Activated CD8-positive, alpha-beta memory T cell treated with anti-CD3 and anti-CD28 coated beads for 4 hours (primary cell): ENCODE measurements at places on chromosomes 12 and 14.

GRCh38 chr12:124240493-124240892 is 54.4 kb upstream of the RFLNA start:
- DNase-seq = no peak

DNA sequence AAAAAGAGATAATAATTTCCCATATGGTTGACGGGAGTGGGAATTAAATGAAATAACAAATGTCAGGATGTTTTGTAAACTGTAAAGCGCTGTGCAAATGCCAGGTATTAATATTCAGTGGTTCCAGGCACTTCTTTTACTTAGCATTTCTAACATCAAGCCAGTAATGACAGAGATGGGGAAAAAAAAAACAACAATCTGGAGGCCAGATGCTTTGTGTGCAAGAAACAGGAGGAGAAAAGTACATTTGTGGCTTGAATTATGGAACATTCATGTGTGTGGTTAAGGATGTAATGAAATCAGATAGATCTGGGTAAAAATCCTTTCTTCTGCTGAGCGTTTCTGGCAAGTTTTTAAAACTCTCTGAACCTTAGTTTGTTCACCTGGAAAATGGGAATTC is 509.6 kb downstream of the FUT8 start:
- DNase-seq = no peak

DNA sequence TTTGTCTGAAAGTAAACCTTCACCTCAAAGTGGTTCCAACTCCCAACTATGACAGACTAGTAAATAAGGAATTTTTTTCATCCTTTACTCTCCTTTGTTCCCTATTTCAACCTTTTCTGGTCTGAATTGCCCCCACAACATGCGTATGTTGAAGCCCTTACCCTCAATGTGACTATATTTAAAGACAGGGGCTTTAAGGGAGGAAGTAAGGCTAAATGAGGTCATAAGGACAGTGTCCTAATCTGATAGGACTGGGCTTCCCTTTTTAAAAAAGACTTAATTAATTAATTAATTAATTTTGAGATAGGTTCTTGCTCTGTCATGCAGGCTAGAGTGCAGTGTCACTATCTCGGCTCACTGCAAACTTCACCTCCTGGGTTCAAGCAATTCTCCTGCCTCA is 86.3 kb downstream of the VCPKMT start:
- DNase-seq = no peak

DNA sequence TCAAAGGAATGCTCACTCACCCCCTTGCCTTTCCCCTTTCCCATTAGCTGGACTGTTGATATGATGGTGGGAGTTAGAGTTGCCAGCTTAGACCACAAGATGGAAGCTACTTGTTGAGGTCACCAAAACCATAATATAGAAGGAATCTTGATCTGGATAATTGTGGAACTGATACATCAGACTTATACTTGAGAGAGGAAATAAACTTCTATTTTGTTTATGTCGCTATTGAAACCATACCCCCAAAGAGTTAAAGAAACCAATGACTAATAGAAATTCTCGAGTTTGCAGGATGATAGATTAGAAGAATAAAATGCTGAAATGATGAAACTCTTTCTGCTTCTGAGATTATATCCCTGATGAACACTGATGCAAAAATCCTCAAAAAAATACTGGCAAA is 37.9 kb downstream of the TDG start:
- no peak for DNase-seq

GRCh38 chr14:36344211-36344610 is 23.8 kb upstream of the MBIP start:
- DNase-seq = no peak

- no peak for DNase-seq
These were observed 41.3 kb upstream of the CTDSP2 start for GRCh38 chr12:57887631-57888408.

GRCh38 chr14:36254020-36254624 is 66.3 kb downstream of the MBIP start:
- DNase-seq = no peak

DNA sequence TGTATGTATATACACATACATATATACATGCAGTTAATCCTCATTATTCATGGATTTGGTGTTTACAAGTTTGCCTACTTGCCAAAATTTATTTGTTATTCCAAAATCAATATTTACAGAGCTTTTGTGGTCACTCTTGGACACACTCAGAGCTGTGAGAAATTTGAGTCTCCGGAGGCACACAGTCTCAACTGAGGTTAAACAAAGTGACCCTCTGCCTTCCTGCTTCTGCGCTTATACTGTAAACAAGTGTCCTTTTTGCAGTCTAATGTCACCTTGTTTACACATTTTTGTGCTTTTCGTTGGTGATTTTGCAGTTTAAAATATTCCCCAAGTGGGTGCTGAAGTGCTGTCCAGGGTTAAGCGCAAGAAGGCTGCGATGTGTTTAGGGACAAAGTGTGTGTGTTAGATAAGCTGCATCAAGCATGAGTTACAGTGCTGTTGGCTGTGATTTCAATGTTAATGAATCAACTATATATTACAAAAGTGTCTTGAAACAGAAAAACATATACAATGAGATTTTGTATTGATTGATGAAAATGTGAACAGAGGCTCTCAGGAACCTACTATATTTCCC is 13.1 kb upstream of the LTA4H start:
- no peak for DNase-seq

DNA sequence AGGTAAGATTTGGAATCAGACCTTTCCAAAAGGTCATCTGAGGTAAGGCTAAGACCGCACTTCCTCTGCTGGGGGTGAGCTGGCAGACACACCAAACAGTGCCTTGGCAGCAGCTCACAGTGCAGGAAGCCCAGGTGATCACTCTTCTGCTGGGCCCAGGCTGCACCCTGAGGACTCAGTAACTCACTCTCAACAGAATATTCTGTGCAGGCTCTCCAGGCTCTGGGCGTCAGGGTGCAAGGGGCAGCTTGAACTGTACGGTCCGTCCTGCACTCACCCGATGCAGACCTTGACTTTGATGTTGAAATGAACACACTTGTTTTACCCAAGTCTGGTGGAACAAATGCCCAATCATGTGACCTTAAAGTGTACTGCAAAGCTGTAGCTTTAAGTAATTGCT is 6.0 kb downstream of the ALKBH2 start:
- no peak for DNase-seq

DNA sequence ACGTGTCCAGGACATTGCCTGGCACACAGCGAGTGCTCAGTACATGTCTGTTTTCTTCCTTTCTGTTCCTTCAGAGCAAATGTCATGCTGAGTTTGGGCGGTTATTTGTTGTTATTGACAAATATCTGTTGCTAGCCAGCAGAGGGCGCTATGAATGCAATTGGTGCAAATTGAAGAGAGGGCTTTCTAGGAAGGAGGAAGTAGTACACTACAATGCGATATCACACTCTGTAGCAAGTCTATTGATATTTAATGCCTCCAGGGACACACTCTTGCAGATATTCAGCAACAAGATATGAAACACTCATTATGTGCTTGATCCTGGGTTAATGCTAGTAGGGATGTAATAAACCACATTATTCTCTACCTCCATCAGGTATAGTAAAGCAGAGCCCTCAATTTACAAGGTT is 267.3 kb upstream of the SRRM4 start:
- DNase-seq = no peak
